ENCODE measurements at places on chromosomes 7 and 10. TPM values are rescaled to one million over a fixed set of nuclear protein-coding genes. Genes with fewer than 3 reads are reported as not detected.

FZD1 gene
- total RNA-seq: 0.97 TPM

TMEM229A gene
- total RNA-seq: not detected

KIAA1217 gene
- 2.6 TPM for total RNA-seq

ZNF425 gene
- 1.2 TPM for total RNA-seq

NUTM2E gene
- under 0.01 TPM for total RNA-seq

MARVELD1 gene
- total RNA-seq: 12.9 TPM

SPDYE11 gene
- not detected for total RNA-seq

PRKAG2 gene
- total RNA-seq: 15.6 TPM

ANK3 gene
- total RNA-seq: 12.5 TPM

BTBD16 gene
- not detected for total RNA-seq

CFTR gene
- not detected for total RNA-seq

TLX1 gene
- total RNA-seq: 0.15 TPM

HOXA5 gene
- 4.2 TPM for total RNA-seq

CDHR1 gene
- under 0.01 TPM for total RNA-seq

IPMK gene
- 7.1 TPM for total RNA-seq

EXOSC1 gene
- total RNA-seq: 54.0 TPM

OR6V1 gene
- not detected for total RNA-seq

BHLHA15 gene
- total RNA-seq: 1.1 TPM

INMT gene
- 0.15 TPM for total RNA-seq

MTURN gene
- total RNA-seq: 2.1 TPM

INTS15 gene
- total RNA-seq: 9.1 TPM

ACSM6 gene
- not detected for total RNA-seq

OR13A1 gene
- not detected for total RNA-seq

CASTOR2 gene
- 4.0 TPM for total RNA-seq

ADCK2 gene
- total RNA-seq: 22.8 TPM

PLAU gene
- 26.6 TPM for total RNA-seq

NRAP gene
- total RNA-seq: not detected

SUN1 gene
- 96.5 TPM for total RNA-seq

LAMB1 gene
- total RNA-seq: 442 TPM

ETV1 gene
- 7.8 TPM for total RNA-seq

SGPL1 gene
- 14.0 TPM for total RNA-seq

CFAP43 gene
- under 0.01 TPM for total RNA-seq

KCNIP2 gene
- total RNA-seq: 0.30 TPM

PHKG1 gene
- total RNA-seq: not detected

TMEM178B gene
- not detected for total RNA-seq

LLCFC1 gene
- total RNA-seq: not detected

LIPN gene
- not detected for total RNA-seq

TAS2R16 gene
- total RNA-seq: not detected

TFR2 gene
- total RNA-seq: not detected

ZNF488 gene
- total RNA-seq: not detected

CAV2 gene
- total RNA-seq: 150 TPM

MOGAT3 gene
- not detected for total RNA-seq

NPY4R gene
- total RNA-seq: not detected

HUS1 gene
- 31.2 TPM for total RNA-seq

AKR1B15 gene
- total RNA-seq: not detected

EBLN1 gene
- total RNA-seq: not detected

ZNF727 gene
- total RNA-seq: not detected

OPN4 gene
- not detected for total RNA-seq

ZMIZ1 gene
- 7.1 TPM for total RNA-seq

UCMA gene
- total RNA-seq: not detected

SPDYE5 gene
- not detected for total RNA-seq

TSPAN33 gene
- total RNA-seq: 0.30 TPM

NEURL1 gene
- 0.15 TPM for total RNA-seq

SKAP2 gene
- total RNA-seq: 6.5 TPM

ZNF239 gene
- 0.91 TPM for total RNA-seq
